ENCODE measurements at places on chromosomes 2 and 18.

- DNase-seq, result no peak
Measured at GRCh38 chr2:29733965-29734364, 187.4 kb downstream of the ALK start.

- DNase-seq, result no peak
Measured at GRCh38 chr2:109247340-109247739, 118.3 kb downstream of the SH3RF3 start.

GRCh38 chr2:240752209-240752608 is 60.5 kb downstream of the AQP12A start:
- no peak for DNase-seq

DNA sequence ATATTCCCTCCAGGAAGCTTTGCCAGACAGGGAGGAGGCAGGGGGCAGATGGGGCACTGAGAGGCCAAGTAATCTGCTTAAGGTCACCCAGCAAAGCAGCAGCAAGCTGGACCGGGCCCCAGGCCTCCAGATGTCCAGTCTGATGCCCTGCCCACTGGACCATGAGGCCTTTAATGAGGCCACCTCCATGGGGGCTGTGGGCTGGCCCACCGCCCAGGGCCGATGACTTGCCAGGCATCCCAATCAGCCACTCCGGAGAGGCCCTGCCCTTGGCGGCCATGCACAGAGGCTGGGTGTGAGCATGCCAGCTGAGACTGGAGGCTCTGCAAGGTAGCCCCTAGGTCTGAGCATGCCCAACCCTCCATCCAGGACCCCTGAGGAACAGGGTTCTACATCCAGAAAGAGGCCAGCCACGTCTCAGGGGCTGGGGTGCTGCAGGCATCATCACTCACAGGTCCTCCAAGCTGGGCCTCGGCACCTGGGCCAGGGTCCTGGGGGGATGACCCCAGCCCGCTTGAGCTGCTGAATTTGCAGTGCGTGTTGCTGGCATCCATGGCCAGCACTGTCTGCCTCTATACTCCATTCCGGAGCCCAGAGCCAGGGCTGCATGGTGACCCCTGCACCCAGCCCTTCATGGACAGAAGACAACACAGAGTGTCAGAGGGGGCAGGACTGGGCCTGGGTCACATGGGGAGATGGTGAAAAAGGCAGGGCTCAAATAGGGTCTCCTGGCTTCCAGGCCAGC is 164.2 kb downstream of the INHBB start:
- no peak for DNase-seq

- peak; percentile 55 for DNase-seq
Measured at GRCh38 chr2:184599054-184599871, 934 bp downstream of the ZNF804A start.

Data from inflammatory macrophage treated with lipopolysaccharide for 1 hour (primary cell).